ENCODE measurements at places on chromosomes 2 and 18. TPM values are rescaled to one million over a fixed set of nuclear protein-coding genes. Genes with fewer than 3 reads are reported as not detected.
A peak's percentile ranks its signal among the peaks of the same experiment; 100 is the strongest.

DNA sequence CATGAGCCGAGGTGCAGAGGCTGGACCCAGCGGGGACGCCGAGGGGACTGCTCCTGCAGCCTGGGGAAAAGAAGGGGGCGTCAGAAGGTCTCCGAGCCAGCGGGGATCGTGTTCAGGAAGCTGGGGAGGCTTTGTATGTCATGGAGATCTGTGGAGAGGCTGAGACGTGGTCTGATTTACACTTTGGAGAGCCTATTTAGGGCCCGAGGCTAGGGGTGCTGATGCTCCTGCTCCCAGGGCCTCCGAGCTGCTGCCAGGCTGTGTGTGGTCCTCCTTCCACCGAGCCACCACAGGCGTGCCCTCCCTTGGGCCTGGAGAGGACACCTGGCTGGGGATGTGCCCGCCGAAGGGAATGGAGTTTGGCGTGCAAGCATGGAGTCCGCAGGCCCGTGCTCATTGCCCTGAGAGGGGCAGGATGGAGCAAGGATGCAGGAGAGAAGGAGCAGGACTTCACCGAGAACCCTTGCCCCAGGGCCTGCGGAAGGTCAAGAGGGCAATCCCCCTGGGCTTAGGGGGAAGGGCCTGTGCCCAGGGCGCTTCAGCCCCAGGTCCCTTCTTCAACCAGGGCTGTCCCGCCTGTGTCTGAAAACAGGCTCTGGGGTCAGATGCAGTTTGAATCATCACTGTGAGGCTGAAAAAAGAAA, 252.5 kb downstream of the VAPA start:
- no peak for DNase-seq

- peak; percentile 61 for DNase-seq
These were observed 47.5 kb upstream of the STAM2 start for GRCh38 chr2:152222975-152223637.

DNA sequence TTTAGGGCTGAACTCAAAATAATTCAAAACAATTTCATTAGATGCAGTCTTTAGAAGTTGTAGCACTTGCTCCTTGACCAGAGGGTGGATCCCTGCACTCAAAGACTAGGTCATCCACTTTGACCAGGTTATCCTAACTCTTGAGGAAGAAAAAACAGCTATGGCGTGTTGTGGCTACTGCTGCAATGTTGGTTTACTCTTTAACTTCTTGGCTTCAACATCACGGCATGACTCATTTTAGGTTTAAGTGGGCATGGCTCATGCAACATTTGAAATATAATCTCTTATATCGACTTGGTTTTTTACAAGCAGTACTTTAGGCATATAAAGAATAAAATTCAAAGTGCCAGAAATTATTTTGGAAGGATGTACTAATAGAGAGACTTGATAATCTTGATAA, 35.4 kb downstream of the ANKRD29 start:
- DNase-seq = no peak

The BOK gene
- 20.2 TPM for polyA plus RNA-seq

DNA sequence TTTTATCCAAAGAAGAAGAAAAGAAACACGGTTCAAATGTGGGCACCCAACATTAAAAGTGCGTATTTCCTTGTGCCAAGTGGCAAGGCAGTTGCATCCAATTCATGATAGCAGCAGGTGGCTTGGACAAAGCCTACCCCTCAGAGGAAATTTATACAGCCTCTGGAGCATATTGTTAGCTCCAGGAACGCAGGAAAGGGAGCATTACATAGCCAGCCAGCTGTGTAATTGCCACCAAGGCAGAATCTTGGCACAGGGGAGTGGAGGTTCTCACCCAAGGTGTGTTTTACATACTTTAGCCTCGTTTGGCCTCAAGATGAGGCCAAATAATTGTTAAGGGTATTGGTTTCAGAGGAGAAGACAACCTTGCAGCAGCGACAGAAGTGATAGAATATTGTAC, 526.9 kb downstream of the TMEM182 start:
- DNase-seq = no peak

GRCh38 chr2:208783184-208783583, 376.6 kb downstream of the PTH2R start:
- peak; percentile 24 for DNase-seq

The SLC8A1 gene
- polyA plus RNA-seq = 3.6 TPM

DNA sequence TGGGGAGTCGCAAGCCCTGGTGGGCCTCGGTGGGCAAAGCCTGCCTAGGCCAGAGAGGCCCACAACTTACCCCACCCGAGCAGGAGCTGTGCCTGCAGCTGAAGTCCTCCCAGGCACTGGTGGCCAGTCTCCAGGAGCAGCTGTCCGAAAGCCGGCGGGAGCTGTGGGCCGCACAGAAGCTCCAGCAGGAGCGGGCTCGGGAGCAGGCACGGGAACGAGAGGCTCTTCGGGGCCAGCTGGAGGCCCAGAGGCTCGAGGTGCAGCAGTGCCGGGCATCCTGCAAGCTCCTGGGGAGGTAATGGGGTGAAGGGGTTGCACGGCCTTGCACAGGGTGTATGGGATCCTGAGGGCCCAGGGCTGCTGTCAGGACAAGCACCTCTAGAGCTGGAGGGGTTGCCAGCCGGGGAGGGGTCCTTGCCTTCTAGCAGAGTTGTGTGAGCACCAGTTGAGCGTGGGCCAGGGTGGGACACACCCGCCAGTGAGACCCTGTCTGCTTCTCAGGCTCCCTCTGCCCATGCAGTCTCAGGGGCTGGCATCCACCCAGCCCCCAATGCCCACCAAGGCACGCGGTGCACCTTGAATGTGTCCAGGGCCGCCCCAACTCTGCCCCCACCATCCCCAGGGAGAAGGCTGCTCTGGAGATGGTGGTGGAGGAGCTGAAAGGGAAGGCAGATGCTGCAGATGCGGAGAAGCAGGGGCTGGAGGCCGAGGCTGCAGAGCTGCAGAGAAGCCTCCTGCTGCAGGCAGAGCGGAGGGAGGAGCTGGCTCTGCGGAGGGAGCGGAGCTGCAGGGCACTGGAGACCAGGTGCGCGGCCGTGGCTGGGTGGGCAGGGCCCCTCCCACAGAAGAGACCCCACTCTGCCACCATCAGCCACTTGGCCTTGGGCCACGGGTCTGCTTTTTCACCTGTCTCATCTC, 27.2 kb downstream of the CROCC2 start:
- DNase-seq = peak; percentile 13

- no peak for DNase-seq
These were observed 35.8 kb downstream of the MTCL1 start for GRCh38 chr18:8741117-8741516.

GRCh38 chr2:39530411-39530866, 93.4 kb upstream of the MAP4K3 start:
- DNase-seq = no peak

GRCh38 chr2:85235281-85235680, 92.5 kb downstream of the TGOLN2 start:
- DNase-seq = no peak

GRCh38 chr2:99881901-99882591, 260.3 kb downstream of the AFF3 start:
- peak; percentile 49 for DNase-seq

The REEP1 gene
- 112 TPM for polyA plus RNA-seq

The FOXI3 gene
- 0.84 TPM for polyA plus RNA-seq

The SERPINB4 gene
- 0.90 TPM for polyA plus RNA-seq

The ST8SIA5 gene
- polyA plus RNA-seq = 2.1 TPM

DNA sequence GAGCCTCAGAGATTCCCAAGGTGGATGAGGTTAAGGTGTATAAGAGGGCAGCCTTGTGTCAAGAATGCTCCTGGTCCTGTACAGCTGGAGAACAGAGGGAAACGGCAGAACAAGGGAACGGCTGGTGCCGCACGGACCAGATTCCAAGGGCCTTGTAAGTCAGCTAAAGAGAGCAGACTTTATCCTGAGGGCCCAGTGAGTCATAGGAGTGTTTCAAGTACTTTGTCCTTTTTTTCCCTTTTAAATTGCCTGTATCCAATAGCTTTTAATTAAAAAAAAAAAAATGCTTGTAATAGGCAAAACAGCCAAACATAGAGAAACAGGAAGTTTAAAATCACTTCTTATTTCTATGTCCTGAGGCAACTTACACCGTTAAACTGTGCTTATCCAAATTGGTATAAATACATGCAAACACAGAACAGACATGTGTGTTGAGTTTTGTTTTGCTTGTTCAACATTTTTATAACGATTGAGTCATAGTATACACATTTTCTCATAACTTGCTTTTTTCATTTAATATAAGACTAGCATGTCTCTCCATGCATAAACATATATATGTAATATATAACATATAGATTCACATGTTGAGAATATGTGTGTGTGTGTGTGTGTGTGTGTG, 42.1 kb upstream of the EVA1A start:
- DNase-seq = no peak

- DNase-seq = no peak
These were observed 337.9 kb upstream of the PKDCC start for GRCh38 chr2:41709702-41710599.

GRCh38 chr2:43057742-43058725, 168.4 kb downstream of the ZFP36L2 start:
- DNase-seq = no peak

The GCG gene
- not detected for polyA plus RNA-seq

The GAL3ST2 gene
- 0.54 TPM for polyA plus RNA-seq

The NEU2 gene
- not detected for polyA plus RNA-seq
